Activated CD4-positive, alpha-beta T cell treated with anti-CD3 and anti-CD28 coated beads, Interleukin-2, amount 50 U/mL, for 1 hour (primary cell): ENCODE measurements at places on chromosomes 1 and 21.

DNA sequence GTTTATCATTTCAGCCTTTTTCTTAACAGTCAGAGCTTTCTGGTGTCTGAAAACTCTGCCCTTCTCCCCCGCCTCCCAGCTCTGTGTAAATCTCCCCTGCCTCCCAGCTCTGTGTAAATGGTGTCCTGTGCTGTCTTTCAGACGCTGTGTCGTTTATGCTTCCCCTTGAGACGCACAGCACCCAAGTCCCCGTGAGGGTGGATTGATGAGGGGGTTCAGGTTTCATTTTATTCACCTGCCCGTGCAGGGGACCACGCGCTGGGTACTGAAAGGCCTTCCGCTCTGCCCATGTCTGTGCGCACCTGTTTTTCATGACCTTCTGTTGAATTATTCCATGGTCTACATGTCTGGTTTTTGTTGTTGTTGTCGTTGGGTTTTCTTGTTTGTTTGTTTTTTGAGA, 108.2 kb upstream of the COL6A1 start:
- DNase-seq: no peak

- no peak for DNase-seq
Measured at GRCh38 chr1:153856763-153857162, 66.0 kb downstream of the GATAD2B start.

DNA sequence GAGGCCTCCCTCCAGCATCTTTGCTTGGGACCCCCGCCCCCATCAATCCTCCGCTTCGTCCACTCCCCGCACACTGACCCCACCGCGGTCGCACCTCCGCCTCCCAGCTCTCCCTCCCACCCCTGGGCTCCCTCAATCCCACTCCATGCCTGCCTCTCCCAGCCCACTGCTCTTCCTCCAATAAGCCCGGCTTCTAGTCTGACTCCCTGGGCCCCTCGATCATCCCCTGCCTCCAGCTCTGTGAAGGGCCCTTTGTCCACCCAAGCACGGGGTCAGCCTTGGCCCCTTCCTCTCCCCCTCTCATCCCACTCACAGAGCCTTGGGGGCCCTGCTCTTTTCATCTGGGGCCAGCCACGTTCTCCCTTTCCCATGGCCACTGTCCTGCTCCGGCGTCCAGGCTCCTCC, 1.5 kb upstream of the TMEM200B start:
- no peak for DNase-seq

GRCh38 chr1:66360285-66360724, 173.6 kb upstream of the SGIP1 start:
- DNase-seq: no peak

- DNase-seq: no peak
Measured at GRCh38 chr1:176752505-176752904, 289.5 kb downstream of the PAPPA2 start.

DNA sequence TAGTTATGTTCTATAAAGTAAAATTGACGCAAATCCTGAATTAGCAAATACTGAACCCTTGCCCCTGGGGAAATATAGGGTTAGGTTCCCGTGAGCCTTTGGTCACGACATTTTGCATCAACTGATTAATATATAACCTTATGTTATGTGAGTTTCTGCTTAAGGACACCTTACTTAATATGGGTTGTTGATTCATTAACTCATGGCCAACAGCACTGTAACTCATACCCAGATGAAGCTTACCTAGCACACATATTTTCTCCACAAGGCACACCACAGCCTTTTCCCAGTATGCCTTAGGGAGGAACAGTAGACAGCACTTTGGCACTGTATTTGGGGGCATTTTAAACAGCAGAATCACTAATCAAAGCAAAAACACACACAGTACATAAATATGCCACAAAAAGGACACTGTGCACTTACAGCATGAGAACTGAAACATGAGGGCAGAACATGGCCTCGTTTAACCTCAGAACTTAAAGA, 15.1 kb downstream of the INAVA start:
- no peak for DNase-seq

GRCh38 chr1:866095-866494, 57.6 kb upstream of the SAMD11 start:
- DNase-seq: no peak

- DNase-seq: no peak
Measured at GRCh38 chr1:90719330-90720144, 2.4 kb upstream of the BARHL2 start.

DNA sequence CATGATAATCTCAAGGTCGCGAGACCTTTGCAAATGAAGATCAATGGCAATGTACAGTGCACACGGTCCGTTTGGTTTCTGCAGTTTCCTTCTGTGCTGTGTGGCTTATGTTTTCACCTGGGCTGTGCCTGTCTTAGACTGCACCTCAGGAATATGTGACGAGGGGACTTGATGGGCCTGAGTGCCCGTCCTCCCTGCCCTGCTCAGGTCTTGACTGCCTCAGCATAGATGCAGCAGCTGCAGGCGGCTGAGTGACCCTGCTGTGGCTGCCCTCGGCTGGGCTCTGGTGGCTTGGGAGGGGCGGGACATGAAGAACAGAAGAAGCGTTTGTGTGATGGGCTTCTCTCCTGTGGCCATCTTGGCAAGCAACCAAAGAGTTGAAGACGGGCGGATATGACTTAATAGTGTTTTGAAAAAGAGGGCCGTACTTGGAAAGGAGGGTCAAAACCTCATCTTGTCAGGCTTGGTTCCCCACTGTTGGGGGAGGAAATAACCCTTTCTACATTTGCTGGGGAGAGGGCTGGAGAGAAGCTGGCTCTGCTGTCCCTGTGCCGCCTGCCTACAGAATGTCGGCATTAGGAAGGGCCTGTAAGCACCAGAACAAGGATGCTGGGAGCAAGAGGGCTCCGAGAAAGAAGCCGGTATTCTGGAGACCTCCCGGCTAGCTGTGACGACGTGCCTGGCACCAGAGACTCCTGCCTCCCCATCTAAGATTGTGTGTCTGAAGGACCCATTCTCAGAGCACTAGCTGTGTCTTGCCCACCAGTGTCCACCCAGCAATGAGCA, 7.1 kb downstream of the MYBPHL start:
- DNase-seq: no peak

DNA sequence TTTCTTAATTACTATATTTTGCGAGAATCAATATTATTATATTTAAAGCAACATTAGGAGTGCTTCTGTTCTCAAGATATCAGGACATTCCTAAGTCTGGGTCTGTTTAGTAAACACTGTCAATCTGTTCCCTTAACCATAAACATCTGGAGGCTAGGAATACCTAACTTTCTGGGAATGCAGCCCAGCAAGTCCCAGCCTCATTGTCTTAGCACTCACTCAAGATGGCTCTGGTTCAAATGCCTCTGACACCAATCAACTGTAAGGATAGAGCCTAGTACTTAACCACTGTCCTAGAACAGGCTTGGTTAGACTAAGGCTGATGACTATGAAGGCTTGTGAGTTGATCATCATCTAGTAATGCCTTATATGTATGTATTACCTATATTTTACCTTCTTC, 61.5 kb downstream of the TNN start:
- DNase-seq: no peak

- no peak for DNase-seq
Measured at GRCh38 chr21:29808153-29808552, 131.6 kb downstream of the GRIK1 start.

DNA sequence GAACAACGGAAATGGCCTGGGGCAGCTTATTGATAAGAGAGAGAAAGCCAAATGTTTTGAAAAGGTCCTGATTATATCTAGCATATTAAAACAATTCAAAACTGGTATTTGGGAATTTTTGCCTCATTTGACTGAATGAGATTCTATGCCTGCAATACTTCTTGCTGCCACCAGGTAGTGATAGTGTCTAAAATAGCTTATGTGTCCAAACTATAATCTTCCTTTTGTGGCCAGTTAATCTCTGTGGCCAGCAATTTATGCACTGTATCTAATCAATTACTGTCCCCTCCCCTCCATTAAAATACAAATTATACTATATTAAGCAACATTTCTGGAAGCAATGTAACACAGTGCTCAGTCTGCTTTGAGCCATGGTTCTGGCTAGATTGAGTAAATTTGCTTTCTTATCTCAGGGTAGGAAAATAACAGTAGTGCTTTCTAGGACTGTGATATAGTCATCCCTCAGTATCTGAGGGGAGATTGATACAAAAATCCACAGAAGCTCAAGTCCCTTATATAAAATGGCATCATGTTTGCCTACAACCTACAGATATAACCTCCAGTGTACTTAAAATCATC, 91.8 kb downstream of the FOXD2 start:
- DNase-seq: no peak

GRCh38 chr1:916173-917075, 7.3 kb upstream of the SAMD11 start:
- no peak for DNase-seq

GRCh38 chr1:185170291-185170848, 13.4 kb downstream of the SWT1 start:
- peak; percentile 15 for DNase-seq

DNA sequence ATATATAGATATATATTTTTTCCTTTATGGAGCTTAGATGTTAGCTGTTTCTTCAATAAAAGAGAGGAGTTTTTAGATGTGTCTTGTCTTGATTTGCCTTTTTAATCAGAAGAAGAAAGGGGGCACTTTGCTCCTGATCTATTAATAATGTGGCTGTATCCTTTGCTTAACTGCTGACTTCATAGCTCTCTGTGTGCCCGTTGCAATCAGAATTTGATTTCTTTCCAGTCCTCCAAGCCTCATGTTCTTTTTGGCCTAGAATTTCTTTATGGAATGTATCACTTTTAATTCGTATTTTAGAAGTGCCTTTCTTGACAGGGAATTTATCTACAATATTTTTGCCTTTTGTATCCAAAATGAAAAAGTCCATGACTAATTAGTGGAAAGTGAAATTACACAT, 85.3 kb downstream of the C1orf21 start:
- DNase-seq: no peak

- no peak for DNase-seq
Measured at GRCh38 chr1:27567971-27568299, 36.0 kb downstream of the AHDC1 start.

GRCh38 chr1:92362970-92363369, 64.1 kb downstream of the RPAP2 start:
- DNase-seq: no peak

DNA sequence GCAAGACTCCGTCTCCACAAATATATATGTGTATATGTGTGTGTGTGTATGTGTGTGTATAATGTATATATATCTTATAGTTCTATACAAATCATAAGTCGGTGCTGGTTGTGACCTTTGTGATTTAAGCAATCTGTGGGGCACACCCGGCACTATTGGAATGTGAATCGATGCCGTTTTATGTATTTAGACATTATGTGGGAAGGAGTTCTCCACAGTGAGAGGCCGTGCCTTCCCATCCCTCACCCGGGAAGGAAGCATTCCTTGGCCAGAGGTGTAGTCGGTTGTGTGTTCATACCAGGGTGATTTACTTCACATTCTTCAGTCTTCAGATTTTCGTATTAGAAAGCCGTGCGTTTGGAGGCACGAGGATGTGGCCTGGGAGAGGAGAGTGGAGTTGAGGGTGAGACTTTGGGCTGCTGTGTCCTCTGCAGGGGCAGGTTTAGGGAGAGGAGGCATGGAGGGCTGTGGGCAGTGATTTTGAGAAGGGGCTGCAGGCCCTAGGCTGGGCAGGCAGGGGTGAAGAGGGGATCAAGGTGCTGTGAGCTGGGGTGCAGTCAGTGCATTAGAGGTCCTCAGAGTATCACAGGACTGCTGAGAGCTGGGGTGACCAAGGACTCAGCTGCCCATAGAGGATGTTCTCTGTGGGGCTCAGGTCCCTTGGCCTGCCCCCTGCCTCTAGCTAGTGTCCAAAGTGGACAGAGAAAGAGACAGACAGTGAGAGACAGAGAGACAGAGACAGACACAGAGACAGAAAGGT, 57.7 kb downstream of the TRIM11 start:
- no peak for DNase-seq

- DNase-seq: no peak
Measured at GRCh38 chr1:150271291-150271959, 1.2 kb upstream of the C1orf54 start.

GRCh38 chr1:197806718-197807117, 31.4 kb upstream of the DENND1B start:
- no peak for DNase-seq

GRCh38 chr1:78351551-78352216, 139.1 kb upstream of the PTGFR start:
- DNase-seq: no peak

DNA sequence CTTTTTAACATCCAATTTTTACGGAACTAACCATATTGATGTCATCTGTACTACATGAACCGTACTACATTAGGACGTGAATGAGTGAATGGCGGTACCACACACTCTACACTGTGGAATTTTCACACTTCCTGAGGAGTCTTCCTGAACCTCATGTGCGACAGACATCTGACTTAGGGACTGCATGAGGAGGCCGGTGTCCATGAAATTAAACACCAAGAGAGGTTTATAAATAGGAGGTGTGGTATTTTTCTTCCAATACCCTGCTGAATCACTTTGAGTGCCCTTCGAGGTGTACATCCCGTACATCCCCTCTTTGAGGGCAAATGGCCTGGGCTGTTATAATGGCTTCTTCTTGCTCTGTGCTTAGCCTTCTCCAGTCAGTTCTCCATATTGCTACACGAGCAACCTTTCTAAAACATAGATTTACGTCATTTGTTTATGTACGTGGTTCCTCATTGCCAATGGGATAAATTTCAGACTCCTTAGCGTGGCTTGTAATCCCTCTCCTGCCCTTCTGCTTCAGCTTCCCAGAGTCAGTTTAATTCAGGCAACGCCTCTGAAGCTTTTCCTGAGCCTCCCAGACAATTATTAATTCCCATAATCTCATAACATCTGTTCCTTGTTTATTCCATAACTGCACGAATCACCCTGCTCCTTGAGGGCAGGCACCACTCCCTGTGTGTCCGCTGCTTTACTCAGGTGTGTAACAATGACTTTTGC, 9.4 kb downstream of the ST3GAL3 start:
- no peak for DNase-seq

DNA sequence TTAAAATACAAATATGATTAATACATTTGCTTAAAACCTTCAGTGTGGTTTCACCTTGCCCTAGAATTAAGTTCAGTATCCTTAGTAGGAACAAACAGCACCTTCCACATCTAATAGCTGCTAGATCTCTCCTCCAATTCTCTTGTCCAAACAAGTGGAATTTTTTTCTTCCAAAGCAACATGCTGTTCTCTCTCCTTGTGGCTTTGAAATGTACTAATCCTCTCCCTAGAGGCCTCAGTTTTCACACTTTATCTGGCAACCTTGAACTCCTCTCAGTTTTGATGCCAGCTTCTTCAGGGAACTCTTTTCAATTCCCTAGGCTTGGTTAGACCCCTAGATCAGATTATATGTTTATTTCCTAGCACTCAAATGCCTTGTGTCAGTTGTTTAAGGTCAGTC, 87.0 kb downstream of the GLUL start:
- DNase-seq: no peak
